SK-N-SH (cell line): ENCODE measurements at places on chromosomes 4 and X. TPM values are rescaled to one million over a fixed set of nuclear protein-coding genes. Genes with fewer than 3 reads are reported as not detected.

Gene MAGEB1
- 0.02 TPM in 1 of 2 replicates, not detected in the other for polyA plus RNA-seq

Gene ETFDH
- polyA plus RNA-seq, result 12.1 and 15.7 TPM in 2 replicates

Gene CFAP99
- 0.13 and 0.55 TPM in 2 replicates for polyA plus RNA-seq

Gene CXCL11
- polyA plus RNA-seq, result not detected in 2 replicates

Gene PI4K2B
- polyA plus RNA-seq, result 3.1 and 3.7 TPM in 2 replicates

Gene FAT1
- polyA plus RNA-seq, result 32.2 and 41.3 TPM in 2 replicates

Gene TKTL1
- 0.02 TPM in 1 of 2 replicates, not detected in the other for polyA plus RNA-seq

Gene CLNK
- polyA plus RNA-seq, result not detected in 2 replicates

- no peak for DNase-seq
Measured at GRCh38 chr4:77843628-77844027, 19.0 kb upstream of the MRPL1 start.

- no peak for DNase-seq
Measured at GRCh38 chrX:84156821-84157220, 31.2 kb downstream of the RPS6KA6 start.

GRCh38 chrX:118627084-118627758 is 100.2 kb upstream of the IL13RA1 start:
- DNase-seq, result peak; percentile 18

DNA sequence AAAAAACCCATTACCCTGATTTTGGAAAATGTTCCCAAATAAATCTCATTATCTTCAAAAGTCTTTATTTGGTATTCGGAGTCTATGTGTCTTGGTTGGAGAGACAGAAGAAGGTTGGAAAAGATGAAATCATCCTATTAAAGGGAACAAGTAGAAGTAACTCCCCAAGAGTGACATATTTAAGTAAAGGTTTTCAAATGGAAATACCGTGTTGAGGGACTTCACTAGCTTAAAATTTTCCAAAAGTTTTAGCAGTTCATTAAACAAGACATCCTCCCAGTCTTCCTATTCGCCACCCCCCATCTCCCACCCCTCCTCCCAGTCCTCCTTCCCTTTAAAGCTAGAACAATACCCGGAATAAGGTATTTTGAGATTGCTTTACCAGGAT is 62.7 kb upstream of the CCDC160 start:
- DNase-seq, result no peak

GRCh38 chr4:22485737-22486136 is 30.1 kb downstream of the ADGRA3 start:
- peak; percentile 19 for DNase-seq

- DNase-seq, result no peak
Measured at GRCh38 chr4:93317561-93317960, 511.0 kb upstream of the ATOH1 start.

DNA sequence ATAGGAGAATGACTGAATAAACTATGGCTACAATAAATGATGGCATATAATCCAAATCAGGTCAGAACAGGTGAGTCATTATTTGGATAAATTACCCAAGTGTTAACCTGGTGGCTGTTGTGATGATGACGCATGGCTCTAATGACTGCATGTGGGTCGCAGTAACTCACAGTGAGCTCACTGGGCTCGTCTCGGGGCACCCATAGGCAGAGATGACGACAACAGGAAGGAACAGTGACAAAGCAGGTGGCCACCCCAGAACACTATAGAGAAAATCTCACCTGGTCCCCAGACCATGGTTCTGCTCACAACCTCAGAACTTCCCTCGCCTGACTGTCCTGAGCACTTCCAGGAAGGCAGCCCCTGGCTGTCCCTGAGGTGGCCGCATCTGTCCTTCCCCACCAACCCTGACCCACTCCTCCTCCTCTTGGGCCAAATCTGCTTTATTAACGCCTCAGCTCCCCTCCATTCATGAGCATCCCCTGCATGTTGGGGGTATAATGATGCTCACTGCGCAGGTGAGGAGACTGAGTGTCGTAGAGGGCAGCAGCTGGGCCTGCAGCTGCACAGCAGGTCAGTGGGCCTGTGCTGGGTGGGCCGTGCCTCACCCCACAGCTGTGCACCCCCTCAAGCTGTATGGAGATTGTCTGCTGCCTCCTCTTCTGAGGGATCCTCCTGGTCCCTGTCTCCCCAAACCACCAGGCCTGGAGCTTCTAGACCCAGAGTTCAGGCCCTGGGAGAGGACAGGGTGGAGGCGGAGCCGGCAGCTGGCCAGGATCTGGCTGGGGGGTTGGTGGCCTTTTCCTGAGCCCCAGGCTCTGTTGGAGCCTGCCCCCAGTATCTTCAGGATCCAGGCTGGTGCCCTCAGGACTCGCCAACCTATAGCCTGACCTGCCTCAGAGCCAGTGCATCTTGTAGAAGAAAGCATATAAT is 30.9 kb upstream of the FAM156A start:
- no peak for DNase-seq

GRCh38 chr4:3530051-3530450 is 2.2 kb downstream of the LRPAP1 start:
- no peak for DNase-seq

DNA sequence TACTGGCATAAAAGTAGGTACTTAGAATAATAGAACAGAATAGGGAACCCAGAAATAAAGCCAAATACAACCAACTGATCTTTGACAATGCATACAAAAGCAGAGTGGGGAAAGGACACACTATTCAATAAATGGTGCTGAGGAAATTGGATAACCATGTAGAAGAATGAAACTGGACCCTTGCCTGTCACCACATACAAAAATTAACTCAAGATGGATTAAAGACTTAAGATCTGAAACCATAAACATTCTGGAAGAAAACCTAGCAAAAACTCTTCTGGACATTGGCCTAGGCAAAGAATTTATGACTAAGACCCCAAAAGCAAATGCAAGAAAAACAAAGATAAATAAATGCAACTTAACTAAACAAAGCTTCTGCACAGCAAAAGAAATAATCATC is 45.6 kb downstream of the ARFIP1 start:
- DNase-seq, result no peak

- no peak for DNase-seq
Measured at GRCh38 chr4:129822701-129823100, 726.7 kb downstream of the C4orf33 start.

DNA sequence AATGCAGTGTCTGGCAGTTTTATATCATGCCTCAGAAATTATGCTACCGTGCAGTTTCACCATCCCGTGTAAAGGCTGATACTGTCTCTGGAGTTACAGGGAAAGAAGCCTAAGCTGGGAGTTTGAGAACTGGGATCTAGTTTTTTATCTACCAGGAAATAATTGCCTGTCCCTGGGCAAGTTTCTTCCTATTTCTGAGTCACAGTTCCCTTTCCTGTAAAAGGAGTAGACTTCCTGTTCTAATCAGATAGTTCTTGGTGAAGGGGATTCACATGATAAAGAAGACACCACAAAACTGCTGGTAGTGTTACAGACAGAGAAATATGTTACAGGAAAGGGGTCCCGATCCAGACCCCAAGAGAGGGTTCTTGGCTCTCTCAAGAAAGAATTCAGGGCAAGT is 17.1 kb downstream of the HERC3 start:
- DNase-seq, result no peak

DNA sequence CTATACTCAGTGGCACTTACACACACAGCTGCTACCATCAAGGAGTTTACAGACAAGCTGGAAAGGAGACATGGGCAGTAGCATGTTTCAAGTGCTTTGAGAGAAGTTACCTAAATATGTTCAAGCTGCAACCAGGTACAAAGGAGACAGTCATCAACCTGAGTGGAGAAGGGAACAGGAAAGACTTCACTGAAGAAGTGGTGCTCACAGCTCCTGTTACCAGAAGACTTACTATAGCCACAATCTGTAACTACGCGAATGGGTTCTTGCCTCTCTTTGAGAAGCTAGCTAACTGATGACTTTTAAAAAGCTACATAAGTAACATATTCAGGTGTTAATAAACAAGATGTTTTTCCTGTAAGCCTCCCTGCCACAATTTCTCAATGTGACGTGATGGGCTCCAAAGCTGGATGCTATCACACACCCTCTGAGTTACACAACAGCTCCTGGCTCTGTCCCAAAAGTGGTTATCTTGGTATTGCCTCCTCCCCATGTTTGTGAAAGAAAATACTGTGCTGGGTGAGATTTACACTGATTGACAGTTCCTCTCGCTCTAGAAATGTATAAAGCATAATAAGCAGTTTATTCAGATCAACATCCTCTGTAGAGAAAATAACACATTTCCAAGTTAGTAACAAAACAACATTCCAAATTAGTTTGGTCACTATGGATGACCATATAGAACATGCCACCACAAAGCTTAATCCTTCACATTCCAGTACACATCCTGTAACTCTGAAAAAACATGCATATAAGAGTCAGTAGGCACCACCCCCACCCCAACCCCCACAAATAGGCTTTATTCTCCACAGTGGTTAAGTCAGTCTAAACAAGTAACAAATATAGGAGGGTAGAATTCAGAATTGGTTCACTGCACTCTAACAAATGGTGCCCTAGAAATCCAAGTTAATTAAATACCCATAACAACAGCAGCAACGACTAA is 81.8 kb downstream of the FRYL start:
- no peak for DNase-seq

- DNase-seq, result no peak
Measured at GRCh38 chr4:113433536-113434246, 327.8 kb downstream of the CAMK2D start.

- no peak for DNase-seq
Measured at GRCh38 chrX:39416547-39417260, 615.4 kb downstream of the MID1IP1 start.

DNA sequence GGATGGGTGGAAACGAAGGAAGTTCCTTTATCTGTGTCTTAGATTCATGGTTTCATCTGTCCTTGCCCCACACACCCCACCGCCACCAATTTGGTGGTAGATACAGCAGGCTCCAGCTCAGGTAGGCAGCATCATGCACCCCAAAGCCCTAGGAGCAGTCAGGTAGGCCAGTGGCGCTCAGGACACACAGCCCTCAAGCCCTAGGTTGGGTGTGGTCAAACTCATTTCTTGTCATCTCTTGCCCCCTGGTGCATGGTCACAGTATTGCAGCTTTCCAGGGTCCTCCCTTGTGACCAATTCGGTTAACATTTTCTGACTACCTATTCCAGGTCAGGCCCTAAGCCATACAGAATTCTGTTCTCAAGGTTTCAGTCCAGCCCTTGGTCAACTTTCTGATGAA is 14.5 kb upstream of the PRRG3 start:
- peak; percentile 49 for DNase-seq

DNA sequence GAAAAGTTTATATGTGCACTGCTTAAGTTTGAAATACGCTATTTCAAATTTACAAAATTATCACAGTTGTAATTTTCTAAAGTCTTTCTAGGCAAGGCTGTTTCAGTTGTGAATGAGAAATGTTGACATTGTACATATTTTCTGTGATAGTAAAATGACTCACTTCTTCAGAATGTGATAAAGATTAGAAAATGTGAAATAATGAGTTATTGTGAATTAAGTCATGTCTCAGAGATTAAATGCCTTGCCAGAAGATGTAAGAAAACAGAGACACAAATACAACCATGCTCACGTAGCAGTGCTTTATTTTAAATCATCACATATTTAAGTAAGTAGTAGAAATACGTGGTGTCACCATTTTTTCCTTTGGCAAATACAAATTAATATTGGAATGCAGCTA is 768 bp downstream of the CLCN4 start:
- DNase-seq, result no peak

DNA sequence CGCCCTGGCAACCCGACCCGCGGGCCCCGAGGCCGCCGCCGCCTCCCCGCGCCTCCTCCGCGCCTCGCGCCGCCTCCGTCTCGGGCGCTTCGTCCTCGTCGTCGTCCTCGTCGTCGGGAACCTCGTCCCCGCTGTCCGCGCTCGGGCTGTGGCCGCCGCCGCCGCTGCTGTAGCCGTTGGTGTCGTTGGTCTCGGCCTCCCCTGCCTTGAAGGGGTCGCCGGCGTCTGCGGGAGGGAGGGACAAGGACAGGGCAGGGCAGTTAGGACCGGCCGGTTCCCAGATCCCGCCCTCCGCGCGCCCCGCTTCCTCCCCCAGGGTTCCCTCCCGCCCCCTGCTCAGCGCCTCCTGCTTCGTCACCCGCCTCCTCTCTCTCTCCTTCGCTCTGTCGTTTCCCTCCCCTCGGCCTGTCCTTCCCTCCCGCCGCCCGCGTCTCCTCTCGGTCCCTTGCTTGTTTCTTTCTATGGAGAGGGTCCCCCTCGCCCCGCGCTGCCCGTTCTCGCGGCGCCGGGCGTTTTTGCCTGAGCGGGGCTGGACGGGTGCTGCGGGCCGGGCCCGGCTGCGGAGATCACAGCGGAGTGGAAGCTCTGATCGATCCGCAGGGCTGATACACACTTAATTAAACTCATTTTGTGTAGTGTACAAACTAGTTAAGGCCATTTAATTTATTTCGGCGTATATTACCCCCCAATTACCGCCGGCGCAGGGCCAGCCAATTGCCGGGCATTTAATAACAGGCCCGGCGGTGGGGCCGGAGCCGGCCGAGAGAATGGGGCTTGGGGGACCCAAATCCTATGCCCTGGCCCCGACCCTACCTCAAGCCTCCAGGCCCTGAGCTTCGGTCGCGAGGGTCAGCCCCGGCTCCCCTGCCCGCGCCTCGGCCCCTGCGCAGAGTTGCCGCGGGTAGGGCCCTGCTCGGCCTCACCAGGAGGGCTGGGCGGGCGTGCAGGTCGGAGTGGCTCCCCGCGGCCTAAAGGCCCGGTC is 2.4 kb downstream of the NKX1-1 start:
- peak; percentile 50 for DNase-seq

GRCh38 chr4:74793757-74794381 is 454 bp downstream of the BTC start:
- peak; percentile 19 for DNase-seq

- DNase-seq, result no peak
Measured at GRCh38 chr4:53507671-53508286, 83.5 kb downstream of the LNX1 start.

- DNase-seq, result peak; percentile 87
Measured at GRCh38 chrX:153763989-153764755, at the start of gene PLXNB3. Gene PLXNB3, plus strand, starts transcription at chrX:153764249. Its CDS starts 1,287 bp downstream, at chrX:153765536.

GRCh38 chr4:140105436-140105835 is 48.5 kb downstream of the MAML3 start:
- no peak for DNase-seq
